ENCODE measurements at places on chromosomes 4 and X.

GRCh38 chrX:134990475-134990800 is 353 bp upstream of the SMIM10 start:
- no peak for DNase-seq

GRCh38 chr4:137124278-137124932 is 407.9 kb downstream of the PCDH18 start:
- DNase-seq = no peak

- DNase-seq = no peak
Measured at GRCh38 chrX:372856-373640, 13.7 kb downstream of the PPP2R3B start.

DNA sequence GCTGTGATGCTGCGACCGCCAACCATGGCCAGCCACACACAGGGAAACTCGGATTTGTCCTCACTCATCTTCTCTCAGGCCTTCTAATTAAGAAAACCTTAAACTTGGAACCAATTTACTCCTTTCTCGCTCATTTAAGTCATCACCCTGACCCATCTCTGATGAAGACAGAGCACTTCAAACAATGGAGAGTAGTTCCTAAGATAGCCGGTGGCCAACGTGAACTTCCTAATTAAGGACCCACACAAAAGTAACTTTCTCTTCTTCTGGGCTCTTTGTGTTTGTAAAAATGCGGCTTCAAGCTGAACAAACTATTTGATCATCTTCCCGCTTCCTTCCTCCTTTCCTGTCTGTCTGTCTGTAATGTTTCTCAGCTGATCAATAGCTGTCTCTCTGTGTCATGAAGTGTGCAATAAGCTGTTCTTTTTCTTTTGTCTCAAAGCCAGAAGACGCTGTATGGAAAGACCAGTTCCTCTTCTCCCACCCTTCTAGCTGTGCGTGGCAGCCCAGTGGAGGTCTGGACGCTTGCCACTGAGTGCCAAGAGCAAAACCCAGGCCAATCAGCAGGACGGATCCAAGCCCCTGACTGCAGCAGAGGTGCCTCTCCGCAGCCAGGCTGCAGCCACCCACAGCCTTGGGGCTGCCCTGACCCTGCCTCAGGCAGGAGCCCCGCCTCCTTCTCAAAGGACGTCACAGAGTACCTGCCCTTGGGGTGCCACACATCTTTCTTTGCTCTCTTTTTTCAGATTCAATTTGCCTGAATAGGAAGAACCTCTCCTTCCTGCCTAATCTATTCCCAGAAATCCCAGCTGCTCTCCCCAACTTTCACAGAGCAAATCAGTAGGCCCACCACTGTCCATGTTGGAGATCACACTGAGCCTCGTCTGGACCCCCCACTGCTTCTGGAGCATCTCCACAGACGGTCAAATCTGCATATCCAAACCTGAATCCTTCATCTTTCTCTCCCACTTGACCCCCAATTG is 59.3 kb downstream of the MAML3 start:
- DNase-seq = no peak

- DNase-seq = no peak
Measured at GRCh38 chr4:27916452-27917184, 1056.0 kb downstream of the STIM2 start.

DNA sequence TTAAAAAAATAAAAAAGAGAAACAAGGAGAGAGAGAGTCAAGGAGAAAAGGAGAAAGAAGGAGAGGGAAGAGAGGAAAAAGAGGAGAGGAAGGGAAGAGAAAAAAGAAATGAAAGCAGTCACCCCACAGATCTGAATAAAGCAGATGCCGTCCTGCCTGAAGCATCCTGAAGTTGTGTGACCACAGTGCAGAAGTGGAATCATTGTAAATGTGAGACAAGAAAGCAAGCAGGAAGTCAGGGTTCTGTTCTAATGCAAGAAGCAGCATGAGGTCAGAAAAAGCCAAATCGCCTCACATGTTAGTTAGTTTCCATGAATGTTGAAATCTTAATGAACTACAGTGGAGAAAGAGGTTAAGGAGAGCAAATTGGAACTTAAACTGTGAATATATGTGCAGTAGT is 692.5 kb downstream of the CENPC start:
- no peak for DNase-seq

DNA sequence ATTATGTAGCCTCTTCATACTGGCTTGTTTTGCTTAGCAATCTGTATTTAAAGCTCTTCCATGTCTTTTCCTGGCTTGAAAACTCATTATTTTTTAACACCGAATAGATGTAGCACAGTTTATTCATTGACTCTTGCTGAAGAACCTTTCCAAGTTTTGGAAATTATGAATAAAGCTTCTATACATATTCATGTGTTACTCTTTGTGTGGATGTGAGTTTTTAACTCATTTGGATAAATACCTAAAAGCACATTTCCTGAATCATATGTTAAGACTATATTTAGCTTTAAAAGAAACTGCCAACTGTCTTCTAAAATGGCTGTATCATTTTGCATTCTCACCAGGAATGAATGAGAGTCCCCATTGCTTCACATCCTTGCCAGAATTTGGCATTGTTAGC is 2061.7 kb upstream of the AGA start:
- DNase-seq = no peak

DNA sequence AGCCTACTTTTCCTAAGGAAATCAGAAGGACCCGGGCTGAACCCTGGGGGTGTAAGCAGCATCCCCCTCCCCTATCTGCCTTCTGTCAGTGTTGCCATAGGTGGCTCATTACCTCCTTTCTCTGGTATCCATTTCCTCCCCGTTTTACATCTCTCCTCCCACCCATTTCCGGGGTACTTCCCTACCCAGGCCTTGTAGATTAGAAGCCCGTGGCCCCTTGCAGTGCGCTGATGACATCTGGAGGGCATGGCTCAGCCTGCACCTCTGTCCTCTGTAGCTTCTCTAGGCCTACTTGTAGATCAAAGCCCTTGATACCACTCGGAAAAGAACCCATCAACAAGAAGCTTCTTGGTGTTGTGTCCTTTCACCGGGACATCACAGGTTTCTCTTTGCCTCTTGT is 71.8 kb downstream of the NBDY start:
- DNase-seq = no peak

DNA sequence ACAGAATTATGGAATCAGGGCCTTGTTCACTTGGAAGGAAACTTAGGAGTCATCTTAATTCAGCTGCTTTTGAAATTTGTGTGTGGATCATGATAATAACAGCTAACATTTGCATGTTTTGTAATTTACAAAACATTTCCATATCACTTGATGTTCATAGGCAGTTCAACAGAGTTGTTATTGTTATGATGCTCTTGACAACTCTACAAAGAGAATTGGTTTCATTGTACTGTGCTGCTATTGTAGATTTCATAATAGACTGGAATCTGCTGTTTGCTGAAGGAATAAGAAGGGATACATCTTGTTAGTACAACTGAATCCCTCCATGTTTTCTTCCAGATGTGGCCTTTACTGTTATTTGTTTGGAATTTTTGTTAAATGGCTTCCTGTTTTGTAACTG is 83.5 kb downstream of the CNKSR2 start:
- no peak for DNase-seq

DNA sequence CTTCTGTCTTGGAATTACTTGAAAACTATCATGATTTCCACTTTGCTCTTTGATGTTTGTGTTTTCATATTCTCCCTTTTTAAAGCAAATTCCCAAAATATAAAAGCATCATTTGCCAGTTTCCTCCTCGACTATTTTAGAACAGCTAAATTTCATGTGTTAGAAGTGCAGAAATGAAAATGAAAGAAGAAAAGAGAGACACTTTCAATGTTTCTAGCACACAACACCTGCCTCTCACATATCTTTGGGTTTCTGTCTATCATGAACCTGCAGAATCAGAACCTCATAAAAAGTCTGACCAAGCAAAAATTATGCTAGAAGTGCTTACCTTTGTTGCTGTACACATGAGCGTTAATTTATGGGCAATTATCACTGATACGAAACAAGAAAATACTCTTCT is 1.9 kb upstream of the NEUROG2 start:
- no peak for DNase-seq

DNA sequence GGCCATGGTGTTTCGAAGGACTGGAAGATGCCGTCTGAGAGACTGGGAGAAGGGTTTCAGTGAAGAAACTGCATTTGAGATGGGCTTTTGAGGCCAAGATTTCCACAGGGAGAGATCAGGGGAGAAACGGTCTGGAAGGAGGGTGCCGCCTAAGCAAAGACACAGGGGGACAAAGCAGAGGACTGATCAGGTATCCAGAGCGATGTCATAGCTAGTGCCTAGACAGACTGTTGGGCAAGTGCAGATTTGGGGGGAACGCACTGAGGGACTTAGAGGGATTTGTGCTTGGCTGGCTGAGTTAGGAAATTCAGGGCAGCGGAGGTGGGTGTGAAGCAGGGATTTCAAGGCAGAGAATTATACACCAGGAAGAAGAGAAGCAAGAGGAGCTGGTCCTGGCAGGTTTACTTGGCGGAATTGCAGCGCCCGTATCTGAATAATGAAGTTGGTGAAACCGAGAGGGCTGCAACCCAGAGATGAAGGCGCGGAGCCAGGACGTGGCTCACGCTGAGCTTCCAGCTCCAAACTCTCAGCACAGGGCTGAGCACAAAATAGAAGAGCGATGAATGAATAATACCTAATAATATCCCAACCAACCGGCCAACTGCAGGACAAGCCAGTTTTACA is 106.9 kb downstream of the MAML3 start:
- no peak for DNase-seq

- no peak for DNase-seq
Measured at GRCh38 chr4:38190717-38191178, 230.6 kb downstream of the PTTG2 start.

GRCh38 chr4:52987392-52988056 is 125.4 kb downstream of the RASL11B start:
- DNase-seq = no peak

DNA sequence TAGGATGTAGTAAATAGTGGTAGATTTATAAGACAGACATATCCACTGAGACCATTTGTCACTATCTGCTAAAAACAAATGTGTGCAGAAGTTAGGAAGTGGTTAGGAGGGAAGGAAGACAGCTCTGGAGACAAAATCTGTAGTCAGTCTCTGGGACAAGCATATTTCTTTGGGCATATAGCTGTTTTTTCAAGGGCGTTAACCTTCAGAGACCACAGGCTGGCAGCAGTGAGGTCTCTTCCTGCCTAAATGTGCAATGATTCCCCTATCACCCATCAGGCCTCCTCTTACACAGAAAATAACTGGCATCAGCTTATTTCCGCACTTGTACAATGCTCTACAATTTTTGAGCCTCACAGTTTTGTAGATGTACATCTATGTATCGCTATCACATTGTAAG is 6.5 kb downstream of the TMEM150C start:
- no peak for DNase-seq

GRCh38 chr4:105994841-105995501 is 99.7 kb downstream of the NPNT start:
- no peak for DNase-seq

- no peak for DNase-seq
Measured at GRCh38 chr4:3820806-3821579, 54.8 kb downstream of the ADRA2C start.

- DNase-seq = no peak
Measured at GRCh38 chr4:166257891-166258290, 384.9 kb downstream of the TLL1 start.

- DNase-seq = no peak
Measured at GRCh38 chrX:153245288-153245731, 66.2 kb downstream of the MAGEA1 start.

- DNase-seq = no peak
Measured at GRCh38 chrX:112643721-112644120, 36.0 kb downstream of the LHFPL1 start.

DNA sequence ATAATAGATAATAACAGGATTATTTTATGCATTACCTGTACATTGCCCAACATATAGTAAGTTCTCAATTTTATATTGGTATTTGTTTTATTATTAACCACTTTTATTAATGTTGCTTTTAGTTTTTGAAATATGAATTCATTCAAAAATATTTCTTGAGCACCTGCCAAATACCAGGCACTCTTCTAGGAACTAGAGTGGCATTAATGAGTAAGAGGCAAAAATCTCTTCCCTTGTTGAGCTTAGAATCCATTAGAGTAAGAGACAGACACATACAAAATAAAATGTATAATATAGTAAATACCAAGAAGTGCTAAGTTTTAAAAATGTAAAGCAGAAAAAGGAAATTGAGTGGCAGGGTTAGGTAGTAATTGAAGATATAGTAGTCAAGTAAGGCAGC is 45.8 kb downstream of the TET2 start:
- no peak for DNase-seq

GRCh38 chrX:3407121-3407520 is 60.7 kb upstream of the MXRA5 start:
- DNase-seq = no peak

GRCh38 chr4:58553679-58554078 is 1443.5 kb upstream of the IGFBP7 start:
- no peak for DNase-seq

DNA sequence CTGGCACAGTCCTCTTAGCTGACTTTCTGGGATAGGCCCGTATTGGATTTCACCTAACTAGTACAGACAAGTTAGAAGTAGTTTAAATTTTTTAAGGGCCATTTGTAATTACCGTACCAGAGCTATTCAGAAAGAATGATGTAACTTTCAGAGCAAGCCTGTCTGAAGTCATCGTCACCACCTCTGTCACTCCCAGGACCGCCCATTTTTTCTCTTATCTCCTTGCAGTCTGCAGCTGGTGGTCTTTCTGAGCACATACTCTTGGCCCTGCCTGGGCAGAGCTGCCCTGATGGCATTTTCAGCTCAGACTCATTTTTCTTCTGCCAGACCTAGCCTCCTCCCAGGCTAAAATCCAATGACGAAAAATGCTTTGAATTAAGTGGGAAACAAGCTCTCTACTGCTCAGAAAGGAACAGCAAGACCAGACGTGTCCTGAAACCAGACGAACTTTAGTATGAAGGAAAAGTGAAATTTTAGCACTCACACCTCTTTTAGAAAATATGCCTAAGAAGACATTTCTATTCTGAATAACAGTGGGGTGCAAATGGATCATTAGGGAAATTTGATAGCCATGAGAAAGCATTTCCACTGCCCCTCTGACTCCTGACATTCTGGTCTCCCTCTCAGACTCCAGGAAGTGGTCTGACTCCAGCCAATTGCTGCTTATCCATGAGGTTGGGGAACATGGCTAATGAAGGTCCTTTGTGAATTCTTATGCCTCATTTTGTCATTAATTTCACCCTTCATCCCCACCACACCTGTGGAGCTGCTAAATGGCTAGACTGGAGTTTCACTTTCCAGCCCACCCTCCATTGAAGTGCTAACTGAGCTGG is 162.4 kb upstream of the GYPA start:
- DNase-seq = no peak

- DNase-seq = no peak
Measured at GRCh38 chr4:180057299-180057721, 2185.9 kb upstream of the TENM3 start.

DNA sequence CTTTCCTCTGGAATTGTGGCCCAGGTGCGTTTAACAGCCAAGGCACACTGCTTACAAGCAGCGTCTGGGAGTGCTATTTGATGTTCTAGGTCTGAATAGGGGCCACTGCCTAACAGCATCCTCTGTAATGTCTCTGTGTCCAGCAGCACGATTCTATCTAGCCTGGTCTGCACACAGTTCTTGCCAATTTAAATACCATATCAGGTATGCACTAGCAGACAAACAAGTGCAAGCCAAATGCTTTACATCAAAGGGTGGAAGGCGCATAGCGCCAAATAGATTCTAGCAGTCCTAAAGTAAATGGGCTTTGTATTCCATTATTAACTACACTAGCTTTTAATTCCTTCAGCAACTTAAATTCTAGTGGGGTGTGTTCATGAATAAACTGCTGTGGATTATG is 15.8 kb upstream of the UGDH start:
- no peak for DNase-seq
